ENCODE measurements at places on chromosomes 13 and 19.

- DNase-seq: no peak
These were observed 187.9 kb upstream of the TSHZ3 start for GRCh38 chr19:31537136-31537535.

DNA sequence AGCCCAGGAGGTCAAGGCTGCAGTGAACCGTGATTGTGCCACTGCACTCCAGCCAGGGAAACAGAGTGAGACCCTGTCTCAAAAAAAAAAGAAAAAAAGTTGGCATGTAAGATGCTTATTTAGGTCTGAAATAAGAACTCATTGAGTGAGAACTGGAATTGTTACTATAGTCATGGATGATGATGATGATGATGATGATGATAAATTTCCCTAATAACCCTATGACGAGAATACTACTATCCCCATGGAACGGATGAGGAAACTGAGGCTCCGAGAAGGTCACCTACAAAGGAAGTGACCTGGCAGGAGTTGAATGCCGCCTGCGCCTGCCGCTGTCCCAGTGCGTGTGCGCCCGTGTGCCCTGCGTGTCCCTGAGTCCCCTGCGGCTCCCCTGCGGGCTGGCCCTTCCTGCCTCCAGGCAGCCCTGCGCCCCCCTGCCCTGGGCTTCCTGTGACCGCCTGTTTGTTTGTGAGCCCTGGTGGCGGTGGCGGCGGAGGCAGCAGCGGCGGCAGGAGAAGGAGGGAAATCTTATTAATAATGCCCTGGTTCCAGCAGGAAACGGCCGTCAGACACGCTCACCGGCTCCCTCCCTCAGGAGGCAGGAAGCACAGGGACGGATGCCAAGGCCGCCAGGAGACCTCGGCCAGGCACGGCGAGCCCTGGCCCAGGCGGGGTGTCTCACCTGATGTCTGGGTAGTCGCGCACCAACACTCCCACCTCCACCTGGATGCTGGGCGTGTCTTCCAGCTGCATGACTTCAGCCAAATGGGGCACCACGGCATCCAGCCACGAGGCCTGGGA, 29.6 kb downstream of the EXOC3L2 start:
- no peak for DNase-seq

GRCh38 chr13:96539791-96540190, 449.9 kb downstream of the HS6ST3 start:
- no peak for DNase-seq

DNA sequence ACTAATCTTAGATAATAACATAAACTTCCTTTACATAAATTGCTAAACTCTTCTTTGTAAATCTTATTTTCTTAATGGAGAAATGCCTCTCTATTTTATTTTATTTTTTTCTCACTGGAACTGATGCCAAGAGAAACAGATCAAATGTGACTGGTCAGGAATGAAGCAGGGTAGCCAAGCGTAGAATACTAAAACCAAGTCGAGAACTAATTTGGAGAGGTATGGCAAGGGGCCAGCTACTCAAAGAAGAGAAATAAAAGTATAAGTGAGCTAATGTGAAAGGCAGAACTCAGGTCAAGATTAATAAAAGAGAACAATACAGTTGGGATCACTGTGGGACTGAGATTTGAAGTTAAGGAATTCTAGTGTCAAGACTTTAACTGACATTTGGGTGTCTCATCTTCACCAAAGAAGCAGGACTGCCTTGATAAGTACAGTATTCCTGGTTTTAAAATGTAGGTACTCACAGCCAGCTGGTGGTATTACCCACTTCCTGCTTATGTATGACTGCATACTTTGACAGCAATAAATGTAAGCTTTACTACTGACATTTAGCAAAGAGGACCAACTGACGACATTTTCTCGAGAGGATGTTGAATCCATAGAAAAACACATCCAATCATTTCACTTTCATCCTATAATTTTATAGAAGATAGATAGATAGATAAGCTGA, 1192.2 kb downstream of the EFNB2 start:
- DNase-seq: no peak

DNA sequence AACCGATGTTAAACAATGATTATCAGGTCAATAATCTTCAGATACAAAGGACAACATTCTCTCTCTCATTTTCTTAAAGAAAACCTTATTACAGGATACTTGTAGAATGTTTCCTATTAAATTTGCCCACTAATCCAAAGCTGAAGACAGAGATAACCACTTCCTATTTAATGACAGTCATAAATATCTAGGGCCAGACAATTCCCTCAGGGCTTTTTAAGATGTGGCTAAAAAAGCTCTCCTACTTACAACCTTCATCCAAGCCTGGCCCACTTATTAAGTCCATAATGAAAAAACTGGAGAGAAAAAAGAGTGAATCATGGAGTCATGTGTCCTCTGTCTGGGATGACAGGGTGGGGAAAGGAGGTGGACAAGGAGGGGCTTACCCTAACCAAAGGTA, 235.9 kb downstream of the KLF12 start:
- no peak for DNase-seq
